ENCODE measurements at places on chromosomes 7 and 10. TPM values are rescaled to one million over a fixed set of nuclear protein-coding genes. Genes with fewer than 3 reads are reported as not detected.

DNA sequence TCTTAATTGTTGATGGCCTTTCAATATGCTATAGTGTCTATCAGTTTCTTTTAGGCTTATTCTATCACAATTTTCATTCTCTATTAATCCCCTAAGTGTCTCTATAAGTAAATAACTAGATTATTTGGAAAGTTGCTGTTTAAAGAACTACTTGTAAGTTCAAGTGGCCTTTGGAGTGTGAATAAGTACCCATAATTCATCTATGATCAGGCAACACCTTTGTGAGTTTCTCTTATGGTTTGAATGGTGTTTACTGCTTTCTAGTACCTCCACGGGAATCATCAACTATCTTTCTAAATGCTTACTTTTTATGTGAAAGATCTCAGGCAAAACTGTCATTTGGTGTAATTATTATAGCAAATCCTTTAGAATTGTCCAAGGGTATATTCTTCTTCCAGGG is 166.7 kb downstream of the POU6F2 start:
- H3K27ac ChIP-seq, result no peak overlapping the region
- H3K27me3 ChIP-seq, result no peaks in the 10 kb centered on the region
- H3K4me3 ChIP-seq, result no peak overlapping the region
- DNase-seq, result no peak
- no peaks in the 10 kb centered on the region for H3K4me1 ChIP-seq
- no peaks in the 10 kb centered on the region for H3K36me3 ChIP-seq

DNA sequence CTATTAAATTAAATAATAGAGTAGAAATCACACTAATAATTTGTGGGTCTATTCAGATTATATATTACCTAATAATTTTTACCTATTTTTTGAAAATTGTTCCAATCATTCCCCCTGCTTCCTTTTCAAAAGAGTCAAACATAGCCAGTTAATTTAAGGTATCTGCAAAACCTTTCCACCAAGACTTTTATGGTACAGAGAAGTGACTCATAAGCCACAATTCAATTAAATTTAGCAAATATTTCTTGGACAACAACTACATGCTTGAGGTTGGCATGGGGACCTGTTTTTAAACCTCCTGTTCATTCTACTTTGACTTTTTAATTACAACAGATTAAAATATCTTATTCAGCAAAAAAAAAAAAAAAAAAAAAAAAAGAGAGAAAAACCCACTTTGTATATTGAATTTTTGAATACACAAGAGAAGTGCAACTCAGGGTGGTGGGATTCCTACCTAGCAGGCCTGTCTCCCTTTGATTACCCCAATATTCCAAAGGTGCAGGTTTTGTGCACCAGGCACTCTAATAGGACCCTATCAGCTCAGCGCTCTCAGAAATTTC is 301.9 kb upstream of the C7orf33 start:
- no peaks in the 10 kb centered on the region for H3K36me3 ChIP-seq
- H3K27me3 ChIP-seq, result no peaks in the 10 kb centered on the region
- H3K27ac ChIP-seq, result no peak overlapping the region
- DNase-seq, result no peak
- H3K4me3 ChIP-seq, result no peak overlapping the region

GRCh38 chr7:91776171-91776570 is 104.3 kb downstream of the MTERF1 start:
- H3K4me1 ChIP-seq, result no peaks in the 10 kb centered on the region
- no peak overlapping the region for H3K27ac ChIP-seq
- H3K4me3 ChIP-seq, result no peak overlapping the region
- no peaks in the 10 kb centered on the region for H3K27me3 ChIP-seq
- no peak for DNase-seq
- no peaks in the 10 kb centered on the region for H3K36me3 ChIP-seq

DNA sequence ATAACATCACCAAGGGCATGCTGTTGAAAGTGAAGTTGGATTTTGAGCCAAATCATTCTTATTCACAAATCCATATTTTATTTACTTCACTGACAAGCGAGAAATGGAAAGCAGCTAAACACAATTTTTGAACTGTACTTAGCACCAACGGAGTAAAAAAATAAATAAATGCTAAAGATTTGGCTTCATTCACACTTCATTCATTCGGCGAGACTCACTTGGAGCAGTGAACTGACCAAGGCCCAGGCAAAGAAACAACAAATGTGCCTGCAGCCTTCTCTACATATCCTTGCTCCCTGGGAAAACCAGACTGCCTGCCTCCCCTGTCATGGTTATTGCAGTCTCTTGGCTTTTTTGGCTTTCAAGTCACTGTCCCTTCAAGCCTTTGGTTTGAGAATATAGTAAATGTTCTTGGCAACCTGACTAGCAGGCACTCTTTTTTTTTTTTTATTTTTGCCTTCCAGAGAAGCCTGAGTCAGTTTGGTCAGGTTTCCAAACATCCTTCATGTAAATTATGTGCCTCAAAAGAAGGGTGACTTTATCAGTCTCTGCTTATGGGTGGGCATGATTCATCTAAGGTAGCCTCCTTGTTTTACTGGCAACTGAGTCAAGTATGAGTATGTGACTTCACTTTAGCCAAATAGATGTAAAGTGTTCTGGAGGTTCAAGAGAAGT is 177.6 kb upstream of the MEOX2 start:
- DNase-seq, result no peak
- H3K27me3 ChIP-seq, result no peaks in the 10 kb centered on the region
- H3K36me3 ChIP-seq, result no peaks in the 10 kb centered on the region
- no peaks in the 10 kb centered on the region for H3K4me1 ChIP-seq
- H3K27ac ChIP-seq, result no peak overlapping the region

DNA sequence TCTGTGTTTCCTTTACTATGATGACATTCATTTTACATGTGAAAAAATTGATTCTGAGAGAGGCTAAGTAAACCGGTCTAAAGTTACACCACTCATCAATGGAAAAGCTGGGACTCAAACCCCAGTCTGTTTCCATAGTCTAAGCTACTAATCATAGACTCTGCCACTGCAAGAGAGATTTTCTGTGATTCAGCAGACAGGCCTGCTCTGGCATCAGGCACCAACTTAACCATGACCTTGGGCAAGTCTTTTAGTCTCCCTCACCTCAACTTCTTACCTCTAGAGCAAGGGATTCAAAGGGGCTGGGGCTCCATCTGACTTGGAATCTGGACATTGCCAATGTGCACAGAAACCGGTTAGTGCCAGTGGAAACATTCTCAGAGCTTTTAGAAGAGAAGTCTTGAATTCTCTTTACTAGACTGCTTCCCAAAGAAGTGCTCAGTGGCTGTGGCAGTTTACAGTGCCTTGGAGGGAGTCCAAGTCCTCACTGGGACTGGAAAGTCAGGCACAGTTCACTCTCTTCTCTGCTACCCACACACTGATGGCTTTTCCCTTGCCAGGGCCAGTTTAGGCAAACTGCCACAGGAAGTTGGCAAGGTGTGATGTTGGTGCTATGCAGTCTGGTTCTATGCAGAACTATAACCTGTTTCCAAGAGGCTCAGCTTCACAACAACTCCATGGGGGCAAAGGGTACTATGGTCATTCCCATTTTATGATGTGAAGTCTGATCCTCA is 4.5 kb upstream of the BLNK start:
- no peak overlapping the region for H3K27ac ChIP-seq
- H3K27me3 ChIP-seq, result no peaks in the 10 kb centered on the region
- no peaks in the 10 kb centered on the region for H3K36me3 ChIP-seq

GRCh38 chr10:102106998-102107397 is 13.2 kb downstream of the LDB1 start:
- DNase-seq, result no peak
- H3K36me3 ChIP-seq, result peaks cover 6% of the 10 kb centered on the region
- no peak overlapping the region for H3K4me3 ChIP-seq
- H3K27me3 ChIP-seq, result no peaks in the 10 kb centered on the region

DNA sequence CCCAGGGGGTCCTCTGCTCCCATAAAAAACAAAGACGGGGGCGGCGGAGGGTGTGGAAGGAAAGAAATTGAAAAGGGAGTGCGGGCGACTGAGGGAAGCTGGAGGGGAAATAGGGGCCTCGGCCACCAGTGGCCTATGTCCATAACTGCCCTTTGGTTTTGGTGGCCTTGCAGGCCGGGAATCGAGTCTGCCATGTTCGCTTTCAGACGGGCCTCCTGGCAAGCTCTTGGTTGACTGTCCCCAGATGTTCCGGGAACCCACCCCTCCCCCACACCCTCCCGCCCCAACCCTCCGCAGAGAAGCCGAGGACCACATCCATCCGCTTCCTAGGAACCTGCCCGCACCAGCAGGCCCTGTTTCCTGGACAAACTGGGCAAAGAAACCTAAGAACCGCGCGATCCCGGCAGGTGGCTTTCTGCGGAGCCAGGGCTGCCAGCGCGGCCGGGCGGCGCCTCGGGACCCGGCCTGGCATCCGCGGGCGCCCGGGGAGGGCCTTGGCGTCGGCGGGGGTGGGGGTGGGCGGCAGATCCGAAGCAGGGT is 20.0 kb upstream of the GATA3 start:
- no peak overlapping the region for H3K27ac ChIP-seq
- peaks cover 53% of the 10 kb centered on the region for H3K27me3 ChIP-seq
- H3K36me3 ChIP-seq, result no peaks in the 10 kb centered on the region
- DNase-seq, result no peak

- H3K4me3 ChIP-seq, result no peak overlapping the region
- H3K27me3 ChIP-seq, result no peaks in the 10 kb centered on the region
- no peaks in the 10 kb centered on the region for H3K4me1 ChIP-seq
- H3K27ac ChIP-seq, result no peak overlapping the region
- H3K36me3 ChIP-seq, result no peaks in the 10 kb centered on the region
These were observed 10.0 kb upstream of the MBL2 start for GRCh38 chr10:52782554-52782953.

GRCh38 chr7:6160191-6160623 is 112.2 kb downstream of the CYTH3 start:
- no peak overlapping the region for H3K27ac ChIP-seq
- H3K27me3 ChIP-seq, result no peaks in the 10 kb centered on the region
- H3K4me1 ChIP-seq, result no peaks in the 10 kb centered on the region
- no peak overlapping the region for H3K4me3 ChIP-seq
- peak; percentile 87 for DNase-seq
- H3K36me3 ChIP-seq, result peaks cover 86% of the 10 kb centered on the region

DNA sequence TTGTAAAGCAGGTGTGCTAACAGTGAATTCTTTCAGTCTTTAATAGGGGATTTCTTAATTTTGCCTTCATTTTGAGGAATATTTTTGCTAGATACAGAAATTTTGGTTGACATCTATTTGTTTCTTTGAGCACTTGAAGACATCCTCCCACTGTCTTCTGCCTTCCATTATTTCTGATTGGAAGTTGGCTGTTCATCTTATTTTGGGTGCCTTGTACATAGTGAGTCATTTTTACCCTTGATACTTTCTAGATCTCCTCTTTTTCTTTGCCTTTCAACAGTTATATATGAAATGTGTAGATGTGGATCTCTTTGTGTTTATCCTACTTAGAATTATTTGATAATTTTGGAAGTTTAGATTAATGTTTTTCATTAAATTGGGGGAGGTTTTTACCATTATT is 631.0 kb downstream of the AUTS2 start:
- no peak overlapping the region for H3K4me3 ChIP-seq
- H3K27me3 ChIP-seq, result no peaks in the 10 kb centered on the region
- H3K27ac ChIP-seq, result no peak overlapping the region

- DNase-seq, result peak; percentile 62
- H3K4me1 ChIP-seq, result peaks cover 16% of the 10 kb centered on the region
- H3K27ac ChIP-seq, result peak overlapping the region; percentile 83
- H3K27me3 ChIP-seq, result no peaks in the 10 kb centered on the region
These were observed 786 bp downstream of the TAF3 start for GRCh38 chr10:7819121-7819460.

- H3K4me3 ChIP-seq, result no peak overlapping the region
These were observed 33.5 kb downstream of the AHR start for GRCh38 chr7:17331891-17332501.

GRCh38 chr10:71082960-71083715 is 129.2 kb upstream of the UNC5B start:
- no peak overlapping the region for H3K27ac ChIP-seq
- H3K36me3 ChIP-seq, result no peaks in the 10 kb centered on the region
- no peaks in the 10 kb centered on the region for H3K4me1 ChIP-seq

DNA sequence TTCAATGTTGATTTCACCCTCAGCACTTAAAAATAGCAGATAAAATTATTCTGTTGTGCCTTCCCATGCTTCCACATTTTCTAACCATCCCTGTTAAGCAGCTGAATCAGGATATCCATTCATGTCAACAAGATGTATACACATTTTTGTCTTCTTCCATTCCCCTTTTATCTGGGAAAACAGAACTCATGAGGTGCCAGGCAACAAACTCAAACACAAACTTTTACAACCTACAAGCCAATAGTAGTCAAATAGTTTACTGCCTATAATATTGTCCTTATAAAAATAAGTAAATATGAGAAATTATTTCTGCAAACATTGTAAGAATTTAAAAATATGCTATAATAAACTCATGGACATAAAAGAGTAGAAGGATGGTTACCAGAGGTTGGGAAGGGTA is 1569.8 kb downstream of the REEP3 start:
- no peaks in the 10 kb centered on the region for H3K4me1 ChIP-seq
- H3K27ac ChIP-seq, result no peak overlapping the region
- no peak overlapping the region for H3K4me3 ChIP-seq
- H3K36me3 ChIP-seq, result no peaks in the 10 kb centered on the region
- no peak for DNase-seq

- no peak overlapping the region for H3K4me3 ChIP-seq
- no peak overlapping the region for H3K27ac ChIP-seq
- DNase-seq, result no peak
- H3K27me3 ChIP-seq, result peaks cover 16% of the 10 kb centered on the region
- no peaks in the 10 kb centered on the region for H3K36me3 ChIP-seq
These were observed 35.5 kb downstream of the HIF1AN start for GRCh38 chr10:100571084-100571856.

- no peaks in the 10 kb centered on the region for H3K4me1 ChIP-seq
- H3K27me3 ChIP-seq, result no peaks in the 10 kb centered on the region
- no peak overlapping the region for H3K27ac ChIP-seq
- no peak for DNase-seq
- no peaks in the 10 kb centered on the region for H3K36me3 ChIP-seq
- H3K4me3 ChIP-seq, result no peak overlapping the region
These were observed 99.9 kb downstream of the GPR26 start for GRCh38 chr10:123766012-123766411.

Gene CHST15
- total RNA-seq, result 15.3 TPM

Gene WNT16
- total RNA-seq, result not detected

Gene ARMC10
- 26.0 TPM for total RNA-seq

Gene CYP3A7
- not detected for total RNA-seq

Gene GPR15LG
- total RNA-seq, result not detected

Gene OR2A42
- total RNA-seq, result not detected

Gene NCAPG2
- 2.2 TPM for total RNA-seq

Gene HKDC1
- not detected for total RNA-seq

Gene ZKSCAN1
- 38.6 TPM for total RNA-seq

Gene TAF6
- 40.5 TPM for total RNA-seq

Gene LRGUK
- total RNA-seq, result 0.43 TPM
